CD4-positive, alpha-beta T cell treated with Interleukin-17A for 1 hour (primary cell): ENCODE measurements at places on chromosomes 16 and 17.

- DNase-seq: no peak
Observed at GRCh38 chr16:85607321-85607765, 5.8 kb upstream of the GSE1 start.

DNA sequence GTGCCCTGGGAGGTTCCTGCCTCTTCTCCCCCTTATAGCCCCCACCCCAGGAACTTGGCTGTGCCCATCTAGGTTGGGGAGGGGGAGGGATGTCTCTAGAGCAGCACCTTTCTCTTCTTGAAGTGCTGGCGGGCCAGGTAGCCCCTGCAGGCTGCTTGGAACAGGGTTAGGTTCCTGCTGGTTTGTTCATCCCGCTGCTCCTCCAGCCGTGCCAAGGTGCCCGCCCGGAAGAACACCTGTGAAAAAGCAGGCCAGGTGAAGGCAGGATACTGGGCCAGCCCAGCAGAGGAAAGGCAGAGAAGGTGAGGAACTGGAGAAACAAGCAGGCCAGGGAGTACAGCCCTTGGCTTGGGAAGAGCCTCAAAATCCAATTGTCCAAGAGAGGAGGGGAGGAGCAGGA, 56.6 kb downstream of the PIPOX start:
- DNase-seq: no peak

DNA sequence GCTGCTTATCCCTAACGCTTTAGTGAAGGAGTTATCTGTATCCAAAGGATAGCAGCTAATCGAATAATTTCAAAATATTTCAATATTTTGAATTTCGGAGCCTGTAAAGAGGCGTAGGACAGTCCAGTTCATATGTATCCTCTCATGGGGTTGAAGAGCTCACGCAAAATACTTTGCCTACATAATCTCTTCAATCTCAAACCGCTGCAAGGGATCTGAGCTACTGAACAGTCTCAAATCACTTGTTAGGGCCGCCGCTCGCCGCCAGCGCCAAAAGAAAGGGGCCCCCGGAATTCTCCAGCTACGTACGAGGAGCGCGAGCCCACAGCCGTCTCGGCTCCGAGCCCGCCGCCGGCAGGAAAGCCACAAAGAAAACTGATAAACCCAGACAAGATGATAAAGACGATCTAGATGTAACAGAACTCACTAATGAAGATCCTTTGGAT, 601 bp upstream of the RFWD3 start:
- peak; percentile 28 for DNase-seq

GRCh38 chr17:82281502-82282238, 8.2 kb upstream of the CSNK1D start:
- DNase-seq: no peak

DNA sequence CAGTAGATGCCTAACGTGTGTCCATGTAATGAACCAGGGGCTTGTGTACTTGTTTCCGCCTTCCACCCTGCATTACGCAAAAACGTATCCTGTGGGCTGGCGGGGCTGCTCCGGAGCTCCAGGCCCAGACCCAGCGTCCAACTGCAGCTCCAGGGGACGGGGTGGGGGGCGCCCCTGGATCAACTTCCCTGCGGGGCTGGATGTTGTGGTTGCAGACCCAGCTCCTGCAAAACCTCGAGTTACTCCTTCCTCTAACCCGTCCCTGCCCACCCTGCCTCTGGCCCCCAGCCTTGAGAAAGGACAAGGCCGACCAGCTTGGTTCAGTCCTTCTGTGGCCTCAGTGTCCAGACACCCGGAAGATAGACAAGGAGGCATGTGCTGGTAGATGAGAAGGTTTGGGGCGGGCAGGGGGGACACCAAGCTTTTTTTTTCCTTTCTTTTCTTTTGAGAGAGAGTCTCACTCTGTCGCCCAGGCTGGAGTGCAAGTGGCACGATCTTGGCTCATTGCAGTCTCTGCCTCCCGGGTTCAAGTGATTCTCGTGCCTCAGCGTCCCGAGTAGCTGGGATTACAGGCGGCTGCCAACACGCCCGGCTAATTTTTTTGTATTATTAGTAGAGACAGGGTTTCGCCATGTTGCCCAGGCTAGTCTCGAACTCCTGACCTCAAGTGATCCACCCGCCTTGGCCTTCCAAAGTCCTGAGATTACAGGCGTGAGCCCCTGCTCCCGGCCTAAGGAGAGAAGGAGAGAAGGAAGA, 731 bp upstream of the EXOC7 start:
- DNase-seq: no peak

DNA sequence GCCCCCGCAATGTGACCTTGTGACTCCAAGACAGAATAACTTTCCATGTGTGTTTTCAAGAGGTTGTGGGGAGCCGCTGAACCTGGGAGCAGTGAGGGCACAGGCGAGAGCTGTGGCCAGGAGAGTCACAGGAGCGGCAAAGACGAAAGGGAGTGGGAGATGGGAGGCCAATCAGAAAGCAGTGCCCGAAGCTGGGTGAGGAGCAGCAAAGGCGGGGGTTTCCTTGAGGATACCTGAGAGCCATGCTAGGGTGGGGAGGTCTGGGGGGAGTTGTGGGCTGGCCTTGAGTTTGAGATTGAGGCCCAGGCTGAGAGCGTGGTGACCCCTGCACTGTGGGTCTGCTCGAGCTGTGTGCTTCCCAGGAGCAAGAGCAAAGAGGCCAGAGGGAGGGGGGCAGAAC, 23.2 kb upstream of the NPTX1 start:
- DNase-seq: no peak

DNA sequence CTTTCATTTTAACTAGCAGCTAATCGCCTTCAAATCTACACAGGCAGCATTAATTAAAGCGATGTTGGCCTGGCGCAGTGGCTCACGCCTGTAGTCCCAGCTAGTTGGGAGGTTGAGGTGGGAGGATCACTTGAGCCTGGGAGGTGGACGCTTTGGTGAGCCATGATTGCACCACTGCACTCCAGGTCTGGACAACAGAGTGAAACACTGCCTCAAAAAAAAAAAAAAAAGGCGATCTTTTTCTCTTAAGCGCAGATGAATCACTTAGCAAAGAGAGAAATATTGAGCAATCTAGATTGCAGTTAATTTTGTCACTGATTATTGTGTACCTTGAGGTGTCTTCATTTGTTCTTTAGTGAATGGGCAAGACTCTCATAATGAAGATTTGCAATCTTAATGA, 12.4 kb downstream of the SNTB2 start:
- no peak for DNase-seq

DNA sequence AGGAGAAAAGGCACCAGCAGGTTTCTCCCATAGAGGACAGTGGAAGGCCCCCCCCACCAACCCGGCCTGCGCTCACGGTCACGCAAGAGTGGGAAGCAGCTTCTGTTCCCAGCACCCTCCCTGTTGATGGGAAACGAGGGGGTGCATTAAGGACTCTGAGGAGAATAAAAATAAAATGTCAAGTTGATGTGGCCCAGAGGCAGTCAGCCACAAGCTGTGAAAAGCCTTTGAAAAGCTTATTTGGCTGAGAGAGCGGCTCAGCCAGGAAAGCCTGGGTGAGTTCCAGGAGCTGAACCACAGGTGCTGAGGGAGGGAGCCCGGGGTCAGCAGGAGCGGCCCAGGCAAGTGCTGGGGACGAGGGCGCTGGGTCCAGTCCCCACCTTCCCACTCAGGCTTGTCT, 26.9 kb upstream of the SPATA32 start:
- no peak for DNase-seq

GRCh38 chr16:51710186-51710585, 559.1 kb upstream of the SALL1 start:
- no peak for DNase-seq

- DNase-seq: peak; percentile 12
Observed at GRCh38 chr17:45123930-45124796, 8.2 kb downstream of the PLCD3 start.

DNA sequence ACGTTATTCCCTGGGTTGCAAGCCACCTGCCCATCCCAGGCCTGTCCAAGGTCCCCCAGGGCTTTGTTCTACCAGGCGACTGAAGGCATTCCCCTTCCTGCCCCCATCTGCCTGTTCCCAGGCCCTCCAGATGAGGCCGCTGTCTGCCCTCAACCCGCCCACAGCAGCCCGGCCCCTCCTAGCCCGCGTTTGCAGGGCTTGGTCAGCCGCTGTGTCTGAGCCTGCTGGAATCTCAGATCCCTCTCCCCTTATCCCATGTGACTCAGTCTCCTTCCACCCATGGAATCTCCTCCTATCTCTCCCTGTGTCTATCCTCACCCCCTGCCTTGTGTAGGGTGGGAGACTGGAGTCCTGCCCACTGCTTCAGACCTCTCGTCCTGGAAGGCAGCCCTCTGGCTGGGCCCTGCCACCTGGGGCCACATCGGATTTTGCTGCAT, 186.0 kb upstream of the TNRC6C start:
- peak; percentile 74 for DNase-seq

DNA sequence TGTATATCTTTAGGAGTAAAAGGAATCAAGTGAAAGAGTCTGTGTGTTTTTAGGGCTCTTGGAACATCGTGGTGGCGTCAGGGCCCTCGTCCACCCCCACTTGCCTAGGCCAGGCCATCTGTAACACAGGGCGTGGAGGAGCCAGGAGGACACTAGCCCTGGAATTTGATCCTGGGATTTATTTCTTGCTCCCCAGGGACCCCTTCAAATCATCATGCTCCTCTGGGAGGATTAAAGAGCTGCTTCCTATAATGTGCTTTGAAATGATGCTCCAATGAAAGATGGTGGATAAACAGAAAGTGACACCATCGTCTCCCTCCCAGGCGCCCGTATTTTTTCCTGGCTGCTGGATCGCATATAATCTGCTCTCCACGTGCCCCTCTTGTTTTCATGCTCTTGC, 113.3 kb downstream of the AATF start:
- DNase-seq: no peak

DNA sequence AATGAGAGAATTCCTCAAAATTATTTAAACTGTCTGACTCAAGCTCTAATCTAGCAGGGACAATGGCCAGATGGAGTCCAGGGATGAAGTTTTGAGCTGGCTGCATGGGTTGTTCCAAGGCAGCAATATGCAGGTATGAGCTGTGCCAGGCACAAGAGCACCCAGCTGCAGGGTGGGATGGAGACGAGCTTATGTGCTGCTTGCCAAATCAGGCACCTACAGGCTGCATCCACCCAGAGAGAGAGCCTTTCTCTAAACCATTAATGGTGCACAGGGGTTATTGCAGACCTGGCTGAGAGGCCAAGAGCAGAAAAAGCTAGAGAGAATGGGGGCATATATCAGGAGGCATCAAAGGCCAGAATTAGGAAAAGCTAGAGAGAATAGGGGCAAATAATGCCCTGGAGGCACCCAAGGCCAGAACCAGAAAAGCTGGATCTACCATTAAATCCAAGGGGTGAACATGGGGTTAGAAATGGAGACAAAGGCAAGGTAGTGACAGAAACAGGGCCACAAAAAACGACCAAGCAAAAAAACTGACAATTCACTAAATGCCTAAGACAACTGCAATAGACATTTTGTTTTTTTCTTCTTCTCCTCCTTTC, 11.0 kb downstream of the KRT33A start:
- DNase-seq: no peak

GRCh38 chr17:42596386-42596785, 12.8 kb downstream of the RETREG3 start:
- no peak for DNase-seq

GRCh38 chr17:17043461-17044271, 1.4 kb downstream of the MPRIP start:
- no peak for DNase-seq

DNA sequence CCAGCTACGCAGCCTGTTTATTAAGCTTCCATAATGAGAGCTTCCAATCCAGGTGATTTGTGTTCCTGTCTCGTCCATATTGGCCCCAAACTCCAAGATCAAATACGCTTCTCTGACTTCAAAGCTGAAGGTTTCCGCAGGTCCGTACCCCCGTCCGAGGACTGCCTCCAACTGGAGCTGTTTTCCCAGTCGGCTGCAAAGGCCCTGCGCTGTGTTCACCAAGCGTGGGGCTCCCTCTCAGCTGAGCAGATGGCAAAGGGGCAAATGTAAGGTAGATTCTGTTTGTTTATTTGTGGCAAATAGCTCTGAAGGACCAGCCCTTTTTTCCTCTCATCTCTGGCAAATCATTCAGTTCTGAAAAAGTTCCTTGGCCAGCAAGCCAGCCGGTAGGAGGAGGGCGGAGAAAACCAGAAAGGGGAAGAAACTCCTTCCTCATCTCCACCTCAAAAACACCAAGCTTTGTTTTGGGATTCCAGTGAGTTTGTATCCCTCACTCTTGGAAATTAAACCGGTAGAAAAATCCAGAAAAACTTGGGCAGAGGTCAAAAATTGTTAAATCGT, 35.2 kb downstream of the NXN start:
- DNase-seq: no peak

DNA sequence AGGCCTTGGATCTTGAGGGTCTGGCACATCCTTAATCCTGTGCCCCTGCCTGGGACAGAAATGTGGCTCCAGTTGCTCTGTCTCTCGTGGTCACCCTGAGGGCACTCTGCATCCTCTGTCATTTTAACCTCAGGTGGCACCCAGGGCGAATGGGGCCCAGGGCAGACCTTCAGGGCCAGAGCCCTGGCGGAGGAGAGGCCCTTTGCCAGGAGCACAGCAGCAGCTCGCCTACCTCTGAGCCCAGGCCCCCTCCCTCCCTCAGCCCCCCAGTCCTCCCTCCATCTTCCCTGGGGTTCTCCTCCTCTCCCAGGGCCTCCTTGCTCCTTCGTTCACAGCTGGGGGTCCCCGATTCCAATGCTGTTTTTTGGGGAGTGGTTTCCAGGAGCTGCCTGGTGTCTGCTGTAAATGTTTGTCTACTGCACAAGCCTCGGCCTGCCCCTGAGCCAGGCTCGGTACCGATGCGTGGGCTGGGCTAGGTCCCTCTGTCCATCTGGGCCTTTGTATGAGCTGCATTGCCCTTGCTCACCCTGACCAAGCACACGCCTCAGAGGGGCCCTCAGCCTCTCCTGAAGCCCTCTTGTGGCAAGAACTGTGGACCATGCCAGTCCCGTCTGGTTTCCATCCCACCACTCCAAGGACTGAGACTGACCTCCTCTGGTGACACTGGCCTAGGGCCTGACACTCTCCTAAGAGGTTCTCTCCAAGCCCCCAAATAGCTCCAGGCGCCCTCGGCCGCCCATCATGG, 4.0 kb upstream of the ADGRG3 start:
- no peak for DNase-seq

GRCh38 chr16:24883714-24884151, 38.0 kb downstream of the SLC5A11 start:
- no peak for DNase-seq

GRCh38 chr17:14859542-14859941, 405.6 kb downstream of the PMP22 start:
- DNase-seq: no peak

- DNase-seq: no peak
Observed at GRCh38 chr16:51723036-51723724, 572.1 kb upstream of the SALL1 start.

- no peak for DNase-seq
Observed at GRCh38 chr16:5025171-5025632, 8.5 kb downstream of the NAGPA start.

- no peak for DNase-seq
Observed at GRCh38 chr17:73561111-73561510, 83.1 kb downstream of the SDK2 start.
